ENCODE measurements at places on chromosomes 13 and 19.

DNA sequence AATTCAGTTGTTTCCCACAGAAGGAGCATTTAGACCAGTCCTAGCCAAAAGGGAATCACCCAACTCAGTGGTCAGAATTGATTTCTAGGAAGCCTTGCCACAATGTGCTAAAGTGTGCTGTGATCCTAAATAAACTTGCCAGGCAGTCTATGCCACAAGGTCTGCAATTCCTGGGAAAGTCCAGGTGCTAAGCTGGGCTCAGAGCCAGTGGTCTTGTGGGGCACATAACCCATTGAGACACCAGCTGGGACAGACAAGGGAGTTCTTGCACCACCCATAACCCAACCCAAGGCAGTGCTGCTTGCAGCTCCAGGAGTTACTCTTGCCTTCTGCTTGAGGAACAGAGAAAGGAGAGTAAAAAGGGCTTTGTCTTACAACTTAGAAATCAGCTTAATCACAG lies 489.5 kb upstream of the SPRY2 start:
- DNase-seq = no peak

- DNase-seq = no peak
These were observed 292.4 kb upstream of the TSHZ3 start for GRCh38 chr19:31641591-31641990.

GRCh38 chr19:18961767-18962620 lies 21.0 kb upstream of the HOMER3 start:
- DNase-seq = peak; percentile 42

- no peak for DNase-seq
These were observed 18.2 kb upstream of the AKAP8 start for GRCh38 chr19:15397782-15398181.

GRCh38 chr19:6577476-6578125 lies 13.3 kb downstream of the CD70 start:
- DNase-seq = peak; percentile 43

- DNase-seq = no peak
These were observed 18.1 kb upstream of the ZFP82 start for GRCh38 chr19:36436531-36436930.

GRCh38 chr13:110454227-110454859 lies 107.2 kb downstream of the RAB20 start:
- DNase-seq = no peak

DNA sequence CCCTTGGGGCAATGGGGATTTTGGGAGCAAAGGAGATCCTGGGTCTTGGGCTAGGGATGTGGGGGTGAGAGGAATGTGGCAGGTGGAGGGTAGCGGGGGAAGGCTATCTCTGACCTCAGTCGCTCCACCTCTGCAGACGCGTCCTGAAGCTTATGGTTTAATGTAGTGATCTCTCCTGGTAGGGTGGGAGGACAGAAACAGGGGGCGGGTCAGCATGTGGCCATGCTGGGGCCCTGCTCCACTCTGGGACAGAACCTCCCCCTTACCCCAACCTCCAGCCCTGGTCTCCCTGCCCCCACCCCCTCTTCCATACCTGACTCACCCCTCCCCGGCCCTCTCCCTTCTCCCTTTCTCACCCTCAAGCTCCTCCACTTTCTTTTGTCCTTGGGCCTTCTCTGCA lies 1.4 kb downstream of the BST2 start:
- peak; percentile 34 for DNase-seq

- no peak for DNase-seq
These were observed 5.0 kb downstream of the ADAMTS10 start for GRCh38 chr19:8605514-8605913.

GRCh38 chr19:4376028-4376670 lies 24.2 kb downstream of the SH3GL1 start:
- no peak for DNase-seq

GRCh38 chr13:110771194-110771593 lies 57.7 kb downstream of the ING1 start:
- DNase-seq = no peak

DNA sequence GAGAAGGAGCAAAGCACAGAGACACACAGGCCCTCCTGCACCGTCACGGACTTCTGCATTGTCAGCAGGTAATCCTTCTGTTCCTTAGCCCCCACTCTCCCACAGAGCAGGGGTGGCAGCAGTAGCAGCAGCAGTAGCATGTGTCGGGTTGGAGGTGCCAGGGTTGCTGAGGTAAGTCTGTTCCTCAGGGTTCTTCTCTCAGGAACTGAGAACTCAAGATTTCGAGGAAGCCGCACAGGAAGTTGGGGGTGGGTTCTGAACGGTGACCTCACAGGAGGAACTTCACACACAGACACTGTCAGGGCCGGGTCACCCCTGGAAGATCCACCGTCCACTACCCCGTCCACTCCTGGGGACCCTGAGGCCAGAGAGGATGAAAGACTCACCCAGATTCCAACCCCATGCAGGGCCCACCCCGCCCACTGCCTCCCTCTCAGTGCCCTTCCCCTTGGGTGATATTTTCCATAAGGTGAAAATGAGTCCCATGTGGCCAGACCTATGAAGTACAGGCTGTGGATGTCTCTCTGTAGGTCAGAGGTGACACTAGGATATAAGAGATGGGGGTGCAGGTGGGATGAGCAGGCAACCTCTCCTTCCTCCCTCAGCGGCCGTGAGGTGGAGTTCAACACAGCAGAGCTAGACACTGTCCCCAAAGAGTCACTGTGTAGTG lies at the start of gene SIGLEC12:
TSS of gene SIGLEC12 (minus strand) at position 207 of the 670 bp plus-strand sequence. CDS start at position 140, 67 bp downstream.
- DNase-seq = peak; percentile 32

GRCh38 chr13:100674572-100674871 lies at the start of gene TMTC4:
Gene TMTC4 (minus strand): TSS chr13:100674795. CDS start chr13:100670362, 4,433 bp downstream.
- no peak for DNase-seq

DNA sequence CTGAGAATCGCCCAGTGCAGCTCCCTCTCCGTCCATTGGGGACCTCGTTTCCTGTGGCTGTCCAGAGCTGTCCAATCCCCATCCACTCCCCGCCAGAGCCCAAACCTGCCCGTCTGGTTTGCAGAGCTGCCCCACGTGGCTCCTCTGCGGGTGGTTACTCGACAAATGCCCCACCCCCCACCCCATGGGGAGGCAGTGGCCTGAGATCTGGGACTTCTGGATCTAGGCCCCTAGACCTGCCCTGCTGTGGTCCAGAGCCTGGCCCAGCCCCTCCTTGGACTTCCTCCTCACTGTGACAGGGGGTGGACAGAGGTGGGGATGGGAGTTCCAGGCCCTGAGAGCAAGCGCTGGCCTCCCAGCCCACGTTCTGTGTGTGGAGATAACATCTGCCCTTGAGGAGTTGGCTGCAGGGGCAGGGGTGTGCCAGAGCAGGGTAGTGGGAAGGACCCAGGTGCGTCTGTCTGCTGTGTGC lies 29.1 kb downstream of the PAK4 start:
- no peak for DNase-seq
